Renal cortical epithelial cell (primary cell): ENCODE measurements at places on chromosomes 3 and 15. TPM values are rescaled to one million over a fixed set of nuclear protein-coding genes. Genes with fewer than 3 reads are reported as not detected.

CYP1A2 gene
- not detected in 2 replicates for total RNA-seq

PP2D1 gene
- total RNA-seq = not detected in 2 replicates

C3orf85 gene
- total RNA-seq = not detected in 2 replicates

ROBO2 gene
- total RNA-seq = 1.1 and 1.2 TPM in 2 replicates

FES gene
- 3.3 and 7.1 TPM in 2 replicates for total RNA-seq

MUSTN1 gene
- not detected in 2 replicates for total RNA-seq

CHDH gene
- total RNA-seq = 4.9 and 5.2 TPM in 2 replicates

DAZL gene
- total RNA-seq = 0.17 TPM in 1 of 2 replicates, not detected in the other

KBTBD13 gene
- total RNA-seq = not detected in 2 replicates

AGTR1 gene
- not detected in 2 replicates for total RNA-seq

SPSB4 gene
- total RNA-seq = not detected in 2 replicates

MCF2L2 gene
- 0.25 and 2.1 TPM in 2 replicates for total RNA-seq

HYAL3 gene
- 13.5 and 15.1 TPM in 2 replicates for total RNA-seq

SAMD7 gene
- not detected in 2 replicates for total RNA-seq

ARPP21 gene
- 0.15 TPM in 1 of 2 replicates, not detected in the other for total RNA-seq

NRG4 gene
- total RNA-seq = 0.15 TPM in 1 of 2 replicates, not detected in the other

GPR27 gene
- total RNA-seq = 4.0 and 6.2 TPM in 2 replicates

PLA1A gene
- total RNA-seq = 1.2 and 5.1 TPM in 2 replicates

C3orf70 gene
- total RNA-seq = under 0.01 and 0.17 TPM in 2 replicates

ZMYND10 gene
- 0.35 and 4.7 TPM in 2 replicates for total RNA-seq

TRIP4 gene
- 13.2 and 24.0 TPM in 2 replicates for total RNA-seq

LRRC34 gene
- 5.2 and 8.0 TPM in 2 replicates for total RNA-seq

MON1A gene
- total RNA-seq = 9.9 and 10.8 TPM in 2 replicates

NSMCE3 gene
- total RNA-seq = 9.6 and 10.4 TPM in 2 replicates

CDC25A gene
- 3.2 and 7.3 TPM in 2 replicates for total RNA-seq

KLF15 gene
- under 0.01 and 0.50 TPM in 2 replicates for total RNA-seq

CADPS gene
- total RNA-seq = not detected in 2 replicates

SMCO1 gene
- total RNA-seq = not detected in 2 replicates

A4GNT gene
- total RNA-seq = not detected in 2 replicates

KIF7 gene
- total RNA-seq = 1.4 and 4.1 TPM in 2 replicates

PPM1L gene
- total RNA-seq = 2.1 and 5.1 TPM in 2 replicates

RBPMS2 gene
- total RNA-seq = 0.05 TPM in 1 of 2 replicates, not detected in the other

CCDC66 gene
- 13.2 and 28.2 TPM in 2 replicates for total RNA-seq

CAMP gene
- 0.25 TPM in 1 of 2 replicates, not detected in the other for total RNA-seq

TIMP4 gene
- 0.25 and 0.69 TPM in 2 replicates for total RNA-seq

PCLAF gene
- 1.2 and 8.3 TPM in 2 replicates for total RNA-seq

LRRC3B gene
- not detected in 2 replicates for total RNA-seq

PLAAT1 gene
- total RNA-seq = 0.20 and 0.69 TPM in 2 replicates

AGBL1 gene
- total RNA-seq = not detected in 2 replicates

MAP6D1 gene
- total RNA-seq = 2.3 and 2.5 TPM in 2 replicates

ZNF80 gene
- not detected in 2 replicates for total RNA-seq

HYAL1 gene
- 7.3 and 22.8 TPM in 2 replicates for total RNA-seq

SLC28A1 gene
- 0.15 TPM in 1 of 2 replicates, not detected in the other for total RNA-seq

B4GALT4 gene
- total RNA-seq = 25.9 and 35.9 TPM in 2 replicates
